ENCODE measurements at places on chromosomes 13 and 19.

DNA sequence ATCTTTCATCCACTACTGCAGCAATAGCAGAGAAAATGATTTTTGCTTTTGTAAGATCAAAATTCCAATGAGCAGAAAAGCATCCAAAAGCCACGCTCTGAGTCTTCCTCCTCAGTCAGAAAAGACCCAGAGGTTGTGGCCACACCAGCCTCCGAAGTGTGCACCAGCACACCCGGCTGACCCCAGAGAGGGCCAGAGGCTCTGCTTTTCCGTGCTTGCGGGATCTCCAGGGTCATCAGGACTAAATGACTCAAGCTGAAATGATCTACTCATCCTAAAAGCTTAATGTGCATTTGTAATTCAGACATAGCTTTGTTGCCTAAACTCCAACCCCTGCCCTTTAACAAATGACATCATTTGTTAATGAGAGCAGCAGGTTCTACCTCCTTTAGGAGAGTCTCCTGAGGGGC is 16.5 kb downstream of the RXFP2 start:
- DNase-seq, result peak; percentile 89

- DNase-seq, result no peak
Measured at GRCh38 chr19:1255186-1256161, 7.1 kb downstream of the MIDN start.

DNA sequence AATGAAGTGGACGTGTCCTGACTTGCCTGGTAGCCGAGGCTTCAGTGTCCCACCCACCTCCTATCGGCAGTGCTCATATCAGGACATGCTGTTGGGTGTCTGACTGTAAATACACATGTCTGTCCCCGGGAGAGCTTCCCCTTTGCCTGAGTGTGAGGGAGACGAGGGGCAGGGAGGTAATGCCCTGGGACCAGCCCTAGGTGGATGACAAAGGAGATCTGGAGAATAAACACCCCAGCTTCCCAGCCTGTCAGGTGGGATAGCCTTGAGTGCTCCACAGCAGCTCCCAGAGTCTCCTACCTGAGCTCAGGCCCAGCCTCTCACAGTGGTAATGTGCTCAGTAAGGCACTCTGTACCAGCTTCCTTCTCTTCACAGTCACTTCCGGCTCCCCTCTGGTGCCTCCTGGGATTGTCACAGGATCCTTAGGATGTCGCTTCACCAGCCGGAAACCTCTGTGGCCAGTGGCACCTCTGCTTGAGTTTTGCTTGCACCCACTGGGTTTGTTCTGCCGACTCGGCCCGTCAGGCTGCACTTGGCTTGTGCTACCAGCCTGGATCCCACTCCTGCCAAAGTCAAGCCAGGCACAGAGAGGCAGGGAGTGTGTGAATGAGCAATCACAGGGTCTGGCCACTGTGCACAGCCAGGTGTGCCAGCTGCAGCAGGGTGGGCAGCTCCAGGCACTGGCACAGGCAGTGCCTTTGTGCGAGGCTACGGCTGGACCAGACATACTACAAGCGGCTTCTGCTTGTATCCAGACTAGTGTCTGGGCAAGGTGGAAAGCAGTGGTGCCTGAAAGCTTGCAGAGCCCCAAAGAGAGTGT is 54.4 kb upstream of the RGCC start:
- no peak for DNase-seq

- DNase-seq, result peak; percentile 75
Measured at GRCh38 chr19:45177817-45178261, at the start of gene TRAPPC6A. TRAPPC6A (minus strand) TSS chr19:45178237; CDS start chr19:45178218, 19 bp downstream.

All from AG10803 (cell line).